ENCODE measurements at places on chromosomes 16 and 17. TPM values are rescaled to one million over a fixed set of nuclear protein-coding genes. Genes with fewer than 3 reads are reported as not detected.

- no peaks in the 10 kb centered on the region for H3K4me1 ChIP-seq
- H3K36me3 ChIP-seq = no peaks in the 10 kb centered on the region
- no peak for DNase-seq
- no peak overlapping the region for H3K4me3 ChIP-seq
Measured at GRCh38 chr17:76510831-76511244, 9.6 kb upstream of the RHBDF2 start.

DNA sequence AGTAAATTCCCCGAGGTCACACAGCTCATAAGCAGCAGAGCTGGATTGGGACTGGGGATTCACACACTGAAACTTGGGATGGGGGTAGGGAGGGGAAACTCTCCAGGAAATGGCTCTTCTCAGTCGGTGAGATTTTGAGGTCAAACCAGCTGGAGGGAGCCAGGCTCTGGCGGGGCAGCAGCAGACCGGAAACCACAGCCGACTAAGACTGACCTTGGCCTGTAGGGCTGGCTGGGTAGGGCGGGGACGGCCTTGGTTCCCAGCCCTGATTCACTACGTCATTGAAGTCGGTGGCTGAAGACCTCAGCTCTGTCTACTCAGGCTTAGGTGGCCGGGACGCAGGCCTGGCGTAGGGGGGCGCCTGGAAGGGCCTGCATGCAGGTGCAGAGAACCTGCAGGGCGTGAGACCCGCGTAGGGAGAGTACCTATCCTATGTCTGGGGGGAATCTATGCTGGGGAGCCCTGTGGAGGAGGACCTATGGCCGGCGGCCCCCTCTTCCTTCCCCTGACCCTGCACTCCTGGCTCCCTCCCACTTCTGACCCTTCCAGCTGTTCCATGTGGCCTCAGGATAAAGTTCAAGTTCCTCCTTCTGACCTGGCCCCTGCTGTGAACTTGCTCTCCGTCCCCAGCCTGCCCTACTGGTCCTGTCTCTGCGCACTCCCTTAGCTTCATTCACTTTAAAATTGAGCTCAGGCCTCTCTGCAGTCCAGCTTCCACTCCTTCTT is 11.9 kb upstream of the SLC4A1 start:
- DNase-seq = peak; percentile 64
- H3K27ac ChIP-seq = peak overlapping the region; percentile 54
- no peak overlapping the region for H3K4me3 ChIP-seq
- H3K27me3 ChIP-seq = no peaks in the 10 kb centered on the region

The KRTAP2-1 gene
- not detected for total RNA-seq

GRCh38 chr17:48333034-48333530 is 96.9 kb downstream of the SKAP1 start:
- no peak overlapping the region for H3K4me3 ChIP-seq
- H3K36me3 ChIP-seq = no peaks in the 10 kb centered on the region
- peaks cover 84% of the 10 kb centered on the region for H3K27me3 ChIP-seq
- H3K27ac ChIP-seq = no peak overlapping the region
- no peaks in the 10 kb centered on the region for H3K4me1 ChIP-seq
- no peak for DNase-seq

DNA sequence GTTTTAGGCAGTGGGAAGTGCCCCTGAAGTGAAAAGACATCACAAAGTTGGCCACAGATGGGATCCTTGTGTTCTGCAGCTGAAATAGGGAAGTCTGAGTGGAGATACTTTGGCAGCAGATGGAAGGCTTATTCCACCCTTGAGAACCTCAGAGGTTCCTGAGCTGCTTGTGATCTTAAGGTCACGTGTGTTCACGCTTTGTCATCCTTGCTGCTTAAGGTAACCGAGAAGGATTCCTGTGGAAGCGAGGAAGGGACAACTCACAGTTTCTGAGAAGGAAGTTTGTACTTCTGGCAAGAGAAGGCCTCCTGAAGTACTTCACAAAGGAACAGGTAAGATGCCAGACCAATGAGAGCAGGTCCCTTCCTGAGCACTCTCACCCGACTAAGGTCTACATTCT is 12.2 kb downstream of the ADAP2 start:
- no peak overlapping the region for H3K4me3 ChIP-seq
- H3K27me3 ChIP-seq = no peaks in the 10 kb centered on the region
- H3K36me3 ChIP-seq = no peaks in the 10 kb centered on the region
- no peaks in the 10 kb centered on the region for H3K4me1 ChIP-seq
- no peak for DNase-seq

Measured in stomach (tissue), 19 donors.